ENCODE measurements at places on chromosomes 3 and 15.

GRCh38 chr3:128788268-128788869 is 62.4 kb downstream of the RAB7A start:
- DNase-seq: no peak

GRCh38 chr15:40306371-40306770 is 1.4 kb downstream of the PLCB2 start:
- DNase-seq: no peak

- DNase-seq: no peak
Measured at GRCh38 chr3:108528459-108529252, 18.3 kb upstream of the MYH15 start.

- DNase-seq: no peak
Measured at GRCh38 chr15:41564286-41564959, 5.4 kb downstream of the TYRO3 start.

GRCh38 chr3:99286266-99286845 is 352.0 kb upstream of the COL8A1 start:
- no peak for DNase-seq

GRCh38 chr15:90679959-90680358 is 37.2 kb upstream of the BLM start:
- no peak for DNase-seq

- DNase-seq: no peak
Measured at GRCh38 chr15:93294066-93294465, 205.1 kb upstream of the RGMA start.

DNA sequence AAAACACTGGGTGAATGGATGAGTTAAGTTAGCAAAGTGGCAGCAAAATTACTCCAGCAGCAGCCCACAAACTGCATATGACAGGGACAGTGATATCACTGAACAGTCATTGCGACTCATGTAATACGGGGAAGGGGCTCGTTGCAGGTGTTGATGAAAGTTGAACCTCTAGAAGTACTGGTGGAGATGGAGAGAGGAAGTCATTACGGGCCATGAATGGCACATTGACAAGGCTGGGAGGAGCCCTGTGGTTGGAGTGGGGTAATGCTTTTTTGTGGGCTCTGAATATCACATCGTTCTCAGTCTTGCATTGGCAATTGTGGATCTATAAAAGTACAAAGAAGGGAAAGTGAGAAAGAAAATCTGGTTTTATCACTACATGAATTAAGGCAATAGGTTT is 278.1 kb downstream of the ZPLD1 start:
- no peak for DNase-seq

DNA sequence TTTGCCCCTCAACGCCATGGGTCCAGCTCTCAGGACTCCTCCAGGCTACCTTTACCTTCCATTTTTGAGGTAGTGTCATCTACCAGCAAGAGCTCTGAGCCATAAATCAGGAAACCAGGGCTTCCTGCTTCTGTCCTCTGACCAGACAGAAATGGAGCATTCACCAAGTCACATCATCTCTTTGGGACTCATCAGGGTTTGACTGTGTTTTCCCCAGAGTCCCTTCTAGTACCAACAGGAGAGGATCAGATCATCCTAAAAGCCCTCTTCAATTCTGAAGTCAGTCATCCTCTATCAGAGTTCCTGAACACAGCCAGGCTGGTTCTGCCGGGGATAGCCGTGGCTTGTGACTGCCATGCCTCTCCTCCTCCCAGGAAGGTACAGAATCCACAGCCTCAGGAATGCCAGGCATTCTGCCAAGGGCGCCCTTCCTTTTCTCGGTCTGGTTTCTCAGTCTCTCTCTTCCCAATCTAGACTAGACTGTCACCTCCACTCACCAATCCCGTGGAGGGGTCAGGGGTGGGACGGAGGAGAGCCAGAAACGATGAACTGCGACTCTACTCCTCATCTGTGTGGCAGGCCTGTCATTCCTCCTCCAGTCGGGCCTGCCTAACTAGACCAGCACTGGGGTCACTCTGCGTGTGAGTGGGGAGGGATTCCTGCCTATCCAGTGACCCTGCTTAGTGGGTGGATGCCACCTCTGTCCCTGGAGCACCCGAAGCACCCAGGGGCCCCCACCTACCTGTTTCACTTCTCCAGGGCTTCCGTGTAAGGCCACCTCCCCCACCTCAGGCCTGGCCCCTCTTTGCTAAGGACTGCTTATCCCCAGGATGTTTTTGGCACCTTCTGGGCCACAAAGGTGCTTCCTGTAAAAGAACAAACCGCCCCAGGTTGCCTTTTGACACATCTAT is 30.9 kb downstream of the CCNL1 start:
- DNase-seq: no peak

GRCh38 chr3:135103917-135104316 is 308.9 kb downstream of the EPHB1 start:
- DNase-seq: no peak

GRCh38 chr15:91696981-91697380 is 156.5 kb upstream of the SLCO3A1 start:
- no peak for DNase-seq

DNA sequence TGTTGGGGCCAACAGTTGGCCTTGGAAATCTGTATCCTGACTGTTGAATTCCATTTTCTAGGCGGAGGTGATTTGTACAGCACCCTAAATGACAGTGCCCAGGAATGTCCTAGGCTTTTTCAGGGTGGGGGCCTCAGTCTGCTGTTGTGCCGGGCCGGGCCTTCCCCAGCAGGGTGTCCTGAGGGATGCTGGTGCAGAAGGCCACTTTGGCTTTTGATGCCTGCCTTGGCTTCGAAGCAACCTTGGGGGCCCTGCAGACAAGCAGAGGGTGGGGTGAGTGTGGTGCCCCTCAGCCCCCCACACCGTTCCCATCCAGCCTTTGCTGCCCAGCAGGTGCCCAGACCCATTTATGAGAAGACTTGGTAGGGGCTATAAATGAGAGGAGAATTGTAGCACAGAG is 33.0 kb downstream of the SYNM start:
- DNase-seq: no peak

GRCh38 chr15:48001393-48002039 is 119.3 kb upstream of the SLC24A5 start:
- no peak for DNase-seq

DNA sequence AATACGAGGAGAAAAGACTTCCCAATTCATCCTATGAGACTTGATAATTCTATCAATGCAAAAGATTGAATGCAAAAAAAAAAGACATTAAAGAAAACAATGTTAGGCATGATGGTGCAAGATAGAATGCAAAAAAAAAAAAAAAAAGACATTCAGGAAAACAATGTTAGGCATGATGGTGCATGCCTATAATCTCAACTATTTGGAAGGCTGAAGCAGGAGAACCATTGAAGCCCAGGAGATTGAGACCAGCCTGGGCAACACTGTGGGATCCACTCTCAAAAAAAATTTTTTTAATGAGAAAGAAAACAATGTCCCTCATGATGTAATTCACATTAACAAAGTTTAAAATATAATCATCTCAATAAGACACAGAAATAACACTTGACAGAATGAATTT is 75.9 kb downstream of the MYO9A start:
- DNase-seq: no peak

GRCh38 chr3:83500422-83500821 is 1458.4 kb upstream of the CADM2 start:
- DNase-seq: no peak

DNA sequence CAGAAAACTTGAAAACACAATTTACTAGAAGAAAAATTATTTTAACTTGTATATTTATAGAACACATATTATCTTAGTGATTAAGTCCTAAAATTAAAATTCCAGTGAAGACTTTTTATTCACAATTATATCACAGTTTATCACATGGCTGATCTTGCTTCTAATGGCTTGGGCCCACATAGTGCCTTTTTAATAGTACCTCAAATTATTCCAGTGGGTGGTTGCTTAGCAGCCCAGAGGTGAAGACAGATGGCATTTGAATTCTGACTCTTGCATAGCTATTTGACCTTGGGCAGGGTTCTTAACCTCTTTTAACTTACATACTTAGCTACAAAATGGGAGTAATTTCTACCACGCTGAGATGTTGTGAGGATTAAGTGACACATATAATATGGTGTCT is 214.7 kb upstream of the SGO1 start:
- no peak for DNase-seq

DNA sequence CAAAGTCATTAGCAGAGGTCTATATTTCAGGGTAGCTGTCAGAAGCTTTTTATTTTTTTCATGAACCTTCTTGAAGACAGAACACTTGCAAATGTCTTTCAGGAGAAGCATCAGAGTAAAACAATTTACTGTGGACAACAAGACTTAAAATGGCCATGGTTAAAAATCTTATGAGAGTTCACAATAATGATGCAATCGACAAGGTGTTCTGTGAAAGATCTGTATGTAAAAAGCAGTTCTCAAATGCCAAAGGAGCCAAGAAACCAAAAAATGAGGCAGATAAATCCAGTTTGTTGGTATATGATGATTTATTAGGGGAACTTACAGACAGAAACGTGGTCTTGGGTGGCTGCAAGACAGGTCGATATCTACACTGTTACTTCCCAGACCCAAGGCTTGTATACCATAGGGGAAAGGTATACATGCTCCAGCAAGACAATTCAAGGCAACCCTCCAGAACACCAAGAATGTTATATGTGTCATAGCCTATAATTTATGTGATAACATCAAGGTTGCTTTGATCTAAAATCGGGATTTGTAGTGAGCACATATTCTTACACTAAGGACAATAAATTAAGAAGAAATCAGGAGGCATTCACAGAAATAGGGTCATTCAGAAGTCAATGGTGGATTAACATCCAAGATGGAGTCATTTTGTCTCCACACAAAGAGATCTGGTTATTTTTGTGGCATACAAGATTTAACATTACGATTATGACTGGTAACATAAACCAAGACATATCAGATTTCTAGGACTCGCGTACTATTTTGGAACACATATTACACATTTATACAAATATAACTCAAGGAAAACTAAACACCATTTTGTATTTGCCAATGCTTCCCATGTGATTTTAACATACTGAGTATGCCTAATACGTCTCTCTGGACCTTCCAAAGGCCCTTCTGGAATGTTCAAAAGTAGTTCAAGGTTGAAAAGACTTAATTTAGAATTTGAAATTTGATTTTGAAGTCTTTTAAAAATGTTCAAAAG is 316.4 kb downstream of the THSD4 start:
- no peak for DNase-seq

DNA sequence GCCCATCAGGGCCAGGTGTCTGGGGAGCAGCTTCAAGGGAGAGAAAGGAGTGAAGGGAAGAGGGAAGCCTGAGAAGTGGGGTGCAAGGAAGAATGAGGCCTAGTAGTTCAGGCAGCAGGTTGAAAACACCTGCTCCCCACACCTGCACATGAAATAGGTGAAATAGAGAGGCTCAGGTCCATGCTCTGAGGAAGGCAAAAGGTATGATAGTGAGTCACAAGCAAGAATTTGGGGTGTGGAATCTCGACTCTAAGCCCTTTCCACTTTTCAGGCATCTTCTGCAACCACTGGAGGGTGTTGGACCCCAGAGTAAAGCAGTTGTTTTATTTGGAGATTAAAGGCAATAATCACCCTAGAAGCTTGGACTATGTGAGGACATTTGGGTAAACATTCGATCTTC is 157.5 kb downstream of the CTNNB1 start:
- DNase-seq: no peak

- no peak for DNase-seq
Measured at GRCh38 chr3:64368257-64369020, 143.2 kb upstream of the PRICKLE2 start.

- DNase-seq: no peak
Measured at GRCh38 chr3:8481380-8481779, 20.2 kb upstream of the LMCD1 start.

DNA sequence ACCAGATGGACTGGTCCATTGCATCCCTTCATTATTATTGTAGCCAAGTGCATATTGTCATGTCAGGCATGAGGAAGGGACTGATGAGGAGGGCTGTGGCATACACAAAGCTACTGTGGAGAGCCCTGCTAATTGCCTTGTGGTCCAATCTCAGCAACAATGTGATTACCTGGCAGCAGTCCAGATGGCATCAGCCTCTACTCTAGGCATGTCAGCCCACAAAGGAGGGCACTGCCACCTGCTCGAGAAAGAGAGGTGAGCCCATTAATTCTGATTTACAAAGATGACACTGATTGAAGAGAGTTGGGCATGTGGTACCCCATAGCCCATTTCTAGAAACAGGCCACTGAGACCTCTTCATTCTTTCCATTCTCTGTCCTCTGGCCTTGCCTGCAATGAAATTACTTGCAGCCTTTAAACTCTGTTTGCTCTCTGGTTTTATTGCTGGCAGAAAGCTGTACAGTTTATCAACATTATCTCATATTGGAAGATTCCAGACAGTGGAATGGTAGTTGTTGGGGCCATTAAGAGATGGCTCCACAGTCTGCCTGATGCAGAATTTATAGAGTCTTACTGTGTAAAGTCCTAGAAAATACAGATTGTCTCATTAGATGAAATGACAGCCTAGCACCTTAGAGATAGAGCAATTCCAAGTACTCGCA is 307.7 kb downstream of the ARPP21 start:
- no peak for DNase-seq

DNA sequence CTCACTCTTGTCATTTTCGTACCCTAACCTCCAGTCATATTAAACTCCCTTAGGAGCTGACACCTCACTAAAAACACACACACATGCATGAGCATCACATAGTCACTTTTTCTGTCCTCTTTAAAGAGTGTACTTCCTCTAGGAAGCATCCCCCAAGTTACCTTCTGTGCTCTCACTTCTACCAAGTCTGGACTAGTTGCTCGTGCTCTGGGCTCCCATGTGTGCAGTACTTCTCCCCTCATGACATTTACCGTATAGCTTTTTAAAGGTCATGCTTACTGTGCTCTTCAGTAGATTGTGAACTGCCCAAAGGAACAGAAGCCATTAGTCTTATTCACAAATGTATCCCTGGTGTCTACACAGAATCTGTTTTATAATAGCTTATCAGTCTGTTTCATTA is 42.0 kb downstream of the CRYBG3 start:
- DNase-seq: no peak

GRCh38 chr3:138818185-138818860 is 16.4 kb downstream of the PIK3CB start:
- DNase-seq: no peak

DNA sequence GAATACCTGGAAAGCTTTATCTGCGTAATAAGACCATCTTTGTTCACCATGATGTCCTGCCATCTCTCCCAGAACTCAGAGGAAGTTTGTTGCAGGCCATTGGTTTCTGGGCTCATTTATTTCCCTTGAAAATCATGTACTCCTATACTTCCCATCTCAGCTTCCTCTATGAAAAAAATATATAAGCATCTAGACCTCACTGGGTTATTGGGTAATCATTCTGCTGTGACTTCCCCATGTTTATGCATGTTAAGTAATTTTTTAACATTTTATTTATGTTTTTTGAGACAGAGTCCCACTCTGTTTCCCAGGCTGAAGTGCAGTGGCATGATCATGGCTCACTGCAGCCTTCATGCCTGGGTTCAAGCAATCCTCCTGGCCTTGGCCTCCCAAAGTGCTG is 184.5 kb downstream of the ZPLD1 start:
- DNase-seq: no peak

Measured in activated CD4-positive, alpha-beta T cell treated with anti-CD3 and anti-CD28 coated beads, Interleukin-2, amount 50 U/mL, for 1 hour (primary cell).